ENCODE measurements at places on chromosomes 13 and 19.
A peak's percentile ranks its signal among the peaks of the same experiment; 100 is the strongest.

- no peak for DNase-seq
Measured at GRCh38 chr13:78910147-78910546, 251.2 kb upstream of the OBI1 start.

- no peak for DNase-seq
Measured at GRCh38 chr19:4144666-4145249, 8.7 kb upstream of the CREB3L3 start.

DNA sequence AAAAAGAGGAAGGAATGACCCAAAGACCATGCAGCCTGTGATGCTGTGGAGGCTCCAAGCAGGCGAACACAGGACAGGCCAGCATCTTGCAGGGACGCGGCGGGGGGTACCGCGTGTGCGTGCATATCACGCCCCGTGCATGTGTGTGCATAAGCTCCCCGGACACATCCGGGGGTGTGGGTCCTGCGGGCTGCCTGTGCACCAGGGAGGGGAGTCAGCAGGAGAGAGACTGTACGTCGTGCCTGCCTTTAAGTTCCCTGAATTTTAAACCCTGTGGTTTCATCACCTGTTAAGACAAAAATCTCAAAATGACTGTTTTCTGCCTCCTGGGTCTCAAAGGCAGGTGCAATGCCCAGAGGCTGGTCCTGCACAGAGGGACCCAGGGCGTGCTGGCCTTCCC, 16.6 kb downstream of the ADAT3 start:
- DNase-seq = no peak

DNA sequence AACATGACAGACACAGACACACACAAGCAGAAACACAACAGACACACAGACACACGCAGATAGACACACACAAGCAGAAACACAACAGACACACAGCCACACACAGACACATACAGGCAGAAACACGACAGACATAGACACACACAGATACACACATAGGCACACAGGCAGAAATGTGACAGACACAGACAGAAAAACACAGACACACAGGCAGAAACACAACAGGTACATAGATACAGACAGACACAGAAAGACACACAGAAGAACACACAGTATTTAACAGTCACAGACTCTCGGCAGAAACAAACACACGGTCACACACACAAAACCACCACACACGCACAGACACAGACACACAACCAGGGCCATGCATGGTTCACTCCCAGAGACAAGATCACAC, 905 bp downstream of the TBXA2R start:
- DNase-seq = no peak

GRCh38 chr19:14072535-14073260, at the start of gene MISP3:
TSS of gene MISP3 (plus strand) at chr19:14072786. CDS start at chr19:14073310, 524 bp downstream.
- peak; percentile 14 for DNase-seq

DNA sequence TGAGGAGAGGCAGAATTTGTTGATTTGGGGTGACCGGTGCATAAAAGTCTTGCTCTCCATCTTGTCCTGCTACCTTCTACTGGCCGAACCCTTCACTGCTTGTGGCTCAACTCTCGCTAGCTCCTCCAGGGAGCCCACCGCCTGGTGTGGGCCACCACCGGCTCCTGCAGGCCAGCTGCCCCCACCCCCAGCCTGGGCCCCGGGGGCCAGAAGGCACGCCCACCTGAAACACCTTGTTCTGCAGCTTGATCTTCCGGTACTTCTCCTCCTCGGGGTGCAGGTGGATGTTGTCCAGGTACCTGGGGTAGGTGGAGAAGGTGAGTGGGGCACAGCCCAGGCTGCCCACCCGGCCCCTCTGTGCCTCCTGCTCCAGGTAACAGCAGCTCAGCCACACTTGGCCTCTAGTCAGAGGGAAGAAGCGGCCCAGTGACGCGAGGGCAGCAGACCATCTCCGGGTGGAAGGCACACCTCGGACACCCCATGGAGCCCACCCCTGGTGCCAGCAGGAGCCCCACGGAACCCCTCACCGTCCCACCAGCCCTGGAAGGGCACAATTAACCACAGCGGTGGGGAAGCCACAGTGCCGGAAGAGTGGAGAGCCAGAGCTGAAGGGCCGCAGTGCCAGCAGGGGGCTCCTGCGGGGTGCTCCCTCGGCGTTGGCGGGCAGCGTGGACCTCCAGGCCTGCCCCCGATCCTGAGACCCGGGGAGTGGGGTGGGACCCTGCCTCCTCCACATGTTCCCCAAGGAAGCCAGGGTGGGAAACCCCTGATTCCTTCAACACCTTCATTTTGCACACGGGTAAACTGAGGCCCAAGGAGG, 10.1 kb downstream of the UBXN6 start:
- no peak for DNase-seq

GRCh38 chr19:38907670-38908069, 4.3 kb downstream of the CCER2 start:
- DNase-seq = no peak

GRCh38 chr13:75302071-75302698, 179.8 kb downstream of the TBC1D4 start:
- no peak for DNase-seq

- DNase-seq = no peak
Measured at GRCh38 chr13:106393776-106394175, 141.7 kb downstream of the EFNB2 start.

DNA sequence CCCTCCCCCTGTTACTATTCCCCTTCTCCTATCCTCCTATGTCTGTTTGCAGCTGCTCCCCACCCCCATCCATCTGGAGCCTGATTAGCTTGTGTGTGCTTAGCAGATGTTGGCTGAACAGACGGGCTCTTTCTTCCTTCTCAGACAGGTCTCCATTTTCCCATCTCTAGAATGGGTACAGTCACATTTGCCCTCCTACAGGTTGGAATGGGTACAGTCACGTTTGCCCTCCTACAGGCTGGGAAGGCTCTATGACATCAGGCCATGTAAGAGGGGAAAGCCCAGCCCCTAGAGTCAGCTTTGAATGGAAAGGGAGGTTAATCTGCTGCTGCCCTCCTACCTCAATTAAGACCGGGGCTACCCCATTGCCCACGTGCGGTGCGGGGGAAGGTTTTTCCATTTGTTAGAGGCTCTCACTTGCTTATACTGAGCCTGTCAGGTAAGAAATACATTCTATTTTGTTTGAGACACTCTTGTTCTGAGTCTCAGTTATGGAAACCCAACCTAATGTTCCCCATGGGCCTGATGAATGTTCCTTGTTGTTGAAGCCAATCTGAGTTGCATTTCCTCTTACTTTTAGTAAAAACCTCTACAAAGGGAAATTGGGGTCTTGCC, 2.2 kb upstream of the CLEC17A start:
- DNase-seq = no peak

- no peak for DNase-seq
Measured at GRCh38 chr19:4971424-4971793, 2.5 kb downstream of the KDM4B start.

GRCh38 chr13:66001140-66001539, 1229.0 kb downstream of the PCDH9 start:
- DNase-seq = no peak

GRCh38 chr19:7799640-7800355, 30.2 kb upstream of the EVI5L start:
- peak; percentile 70 for DNase-seq

DNA sequence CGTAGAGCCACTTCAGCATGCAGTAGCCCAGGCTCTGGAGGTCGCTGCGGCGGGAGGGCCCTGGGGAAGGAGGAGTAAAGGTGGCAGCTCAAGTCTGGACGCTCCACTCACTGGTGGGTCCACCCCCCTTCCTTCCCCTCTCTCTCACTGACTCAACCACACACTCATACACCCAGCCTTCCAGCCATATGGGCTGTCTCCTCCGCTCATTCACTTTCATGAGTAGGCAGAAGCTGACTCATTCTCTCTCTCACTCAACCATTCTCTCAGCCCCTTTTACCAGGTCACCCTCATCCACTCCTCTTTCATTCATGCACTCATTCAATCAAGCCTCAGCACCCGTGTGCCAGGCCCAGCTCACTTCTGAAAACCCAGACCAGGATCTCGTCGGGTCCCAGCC, 27.5 kb upstream of the SIGLEC11 start:
- DNase-seq = no peak

- no peak for DNase-seq
Measured at GRCh38 chr13:59494560-59494970, 669.2 kb downstream of the DIAPH3 start.

DNA sequence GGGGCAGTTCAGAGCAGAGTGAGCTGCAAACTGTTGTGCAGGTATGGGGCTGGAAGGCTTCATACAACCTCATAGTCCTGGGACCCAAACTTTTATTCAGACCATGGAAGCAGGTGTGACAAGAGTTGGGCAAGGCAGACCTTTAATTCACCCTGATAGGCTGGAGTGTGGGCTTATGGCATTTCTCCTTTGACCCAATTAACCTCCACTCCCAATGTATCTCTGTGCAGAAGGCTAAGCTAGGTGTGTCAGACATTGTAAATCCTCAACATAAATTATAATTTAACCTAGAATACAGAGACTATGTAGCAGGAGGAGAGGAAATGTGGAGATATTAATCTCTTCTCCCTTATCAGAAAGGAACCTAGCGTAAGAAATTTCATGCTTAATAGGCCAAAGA, 12.2 kb upstream of the OR10H2 start:
- no peak for DNase-seq

- DNase-seq = no peak
Measured at GRCh38 chr13:30504081-30504480, 38.3 kb upstream of the HMGB1 start.

DNA sequence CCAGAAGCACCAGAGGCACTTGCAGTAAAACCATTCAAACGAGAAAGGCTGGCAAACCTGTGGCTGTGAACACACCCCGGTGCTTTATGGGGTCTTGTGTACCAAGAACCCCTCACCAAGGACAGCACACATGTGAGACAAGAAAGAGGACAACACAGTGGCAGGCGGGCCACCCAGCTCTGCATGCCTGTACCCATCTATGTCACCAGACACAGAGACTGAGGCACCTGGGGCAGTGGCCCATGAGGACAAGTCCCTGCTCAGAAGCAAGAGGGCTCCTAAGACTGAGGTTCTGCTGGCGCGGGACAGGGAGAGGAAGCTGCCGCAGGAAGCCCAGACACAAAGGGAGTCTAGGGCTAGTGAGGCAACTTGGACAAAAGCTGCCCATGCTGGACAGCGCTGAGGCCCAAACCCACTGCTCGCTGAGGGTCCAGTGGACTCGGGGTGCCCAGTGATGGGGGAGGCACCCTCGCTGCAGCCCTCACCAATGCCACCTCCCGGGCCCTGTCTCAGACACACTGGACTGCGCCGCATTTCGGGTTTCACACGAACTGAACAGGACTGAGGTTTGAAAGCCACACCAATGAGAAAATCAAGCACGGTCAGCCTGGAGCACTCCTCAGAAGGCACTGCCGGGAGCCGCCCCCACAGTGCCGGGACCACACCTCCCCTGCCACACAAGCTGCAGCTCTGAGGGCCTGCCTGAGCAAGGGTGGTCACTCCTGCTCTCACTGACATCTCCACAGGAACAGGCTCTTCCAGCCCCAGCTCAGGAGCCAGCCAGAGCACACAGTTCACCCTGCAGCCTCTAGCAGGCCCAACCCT, 232.7 kb downstream of the TUBA3C start:
- DNase-seq = no peak
